Subcutaneous preadipocyte (primary cell): ENCODE measurements at places on chromosomes 2 and 18. TPM values are rescaled to one million over a fixed set of nuclear protein-coding genes. Genes with fewer than 3 reads are reported as not detected.

THUMPD2 gene
- 7.7 and 11.7 TPM in 2 replicates for total RNA-seq

C2orf80 gene
- total RNA-seq: not detected in 2 replicates

C1GALT1C1L gene
- 0.78 and 1.1 TPM in 2 replicates for total RNA-seq

SLC19A3 gene
- total RNA-seq: 1.4 and 1.8 TPM in 2 replicates

TTR gene
- total RNA-seq: not detected in 2 replicates

BMP10 gene
- under 0.01 TPM in 1 of 2 replicates, not detected in the other for total RNA-seq
